HFF-Myc (cell line): ENCODE measurements at places on chromosomes 4 and X.

DNA sequence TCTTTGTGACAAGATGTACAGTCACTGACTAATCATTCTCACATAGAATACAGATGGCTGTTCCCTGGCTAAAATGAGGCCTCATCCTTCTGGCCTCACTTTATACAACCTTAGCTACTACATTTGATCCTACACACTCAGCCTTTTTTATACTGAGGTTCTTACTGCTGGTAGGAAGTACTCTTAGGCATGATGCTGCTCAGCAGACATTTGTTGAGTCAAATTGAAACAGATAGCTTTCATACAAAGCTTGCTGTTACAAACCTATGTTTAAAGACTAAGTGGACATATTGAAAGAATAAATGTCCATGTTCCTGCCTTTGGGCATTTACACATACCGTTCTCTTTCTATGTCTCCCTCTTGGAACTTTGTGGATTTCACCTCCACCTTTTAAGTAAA is 154.9 kb downstream of the NPFFR2 start:
- DNase-seq = no peak

DNA sequence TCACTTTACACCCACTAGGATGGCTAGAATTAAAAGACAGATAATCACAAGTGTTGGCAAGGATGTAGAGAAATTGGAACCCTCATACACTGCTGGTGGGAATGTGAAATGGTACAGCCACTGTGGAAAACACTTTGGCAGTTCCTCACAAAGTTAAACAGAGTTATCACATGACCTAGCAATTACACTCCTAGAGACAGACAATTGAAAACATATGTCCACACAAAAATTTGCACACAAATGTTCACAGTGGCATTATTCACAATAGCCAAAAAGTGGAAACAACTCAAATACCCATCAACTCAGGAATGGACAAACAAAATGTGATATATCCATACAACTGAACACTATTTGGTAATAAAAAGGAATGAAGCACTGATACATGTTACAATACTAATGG is 5.7 kb downstream of the ZNF280C start:
- peak; percentile 12 for DNase-seq

GRCh38 chr4:140027101-140027500 is 126.9 kb downstream of the MAML3 start:
- no peak for DNase-seq

DNA sequence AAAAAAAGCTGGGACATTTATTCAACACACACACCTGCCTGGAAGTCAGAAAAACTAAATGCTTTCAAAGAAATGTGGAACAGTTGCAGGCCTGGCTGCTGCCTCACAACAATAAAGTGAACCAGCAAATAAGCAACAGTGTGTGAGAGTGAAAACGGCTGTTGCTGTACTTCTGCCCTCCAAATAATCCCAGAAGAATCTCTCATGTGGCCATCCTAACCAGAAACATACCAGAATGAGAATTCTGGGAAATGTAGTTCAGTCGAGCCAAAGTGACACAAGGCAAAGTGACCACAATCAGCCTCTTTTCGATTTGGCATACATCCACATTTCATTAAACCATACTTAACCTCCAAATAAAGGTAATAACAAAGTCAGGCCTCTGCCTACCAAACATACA is 204.5 kb downstream of the SLC7A11 start:
- no peak for DNase-seq

- DNase-seq = no peak
Measured at GRCh38 chr4:6939761-6940743, 30.4 kb downstream of the TBC1D14 start.

DNA sequence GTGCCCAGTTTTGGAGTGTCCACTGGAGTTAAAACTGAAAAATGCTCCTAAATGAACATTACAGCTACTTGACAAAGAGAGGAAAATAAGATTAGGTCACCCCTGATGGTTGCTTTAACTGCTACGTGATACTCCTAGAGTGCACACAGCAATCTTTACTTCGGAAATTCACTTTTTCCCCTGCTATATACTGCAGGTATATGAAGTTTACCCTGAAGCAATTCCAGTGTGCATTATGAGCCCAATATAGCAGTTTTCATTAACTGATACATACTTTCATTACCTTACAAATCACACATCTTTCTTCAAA is 773 bp upstream of the ZNF827 start:
- DNase-seq = no peak

DNA sequence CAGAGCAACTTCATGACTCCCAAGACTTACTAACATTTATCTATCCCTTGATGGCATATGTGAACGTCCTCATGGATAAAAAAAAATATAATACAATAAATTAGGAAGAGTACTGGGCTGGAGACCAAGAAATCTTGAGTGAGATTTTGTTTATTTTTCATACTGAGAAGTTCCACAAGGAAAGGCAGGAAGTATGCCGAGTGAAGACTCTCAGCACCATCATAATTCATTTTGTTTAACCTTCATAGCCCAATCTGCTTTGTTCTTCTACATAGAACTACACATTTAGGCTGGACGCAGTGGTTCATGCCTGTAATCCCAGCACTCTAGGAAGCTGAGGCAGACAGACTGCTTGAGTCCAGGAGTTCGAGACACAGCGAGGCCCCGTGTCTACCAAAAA is 198.3 kb downstream of the NSUN7 start:
- no peak for DNase-seq

- DNase-seq = no peak
Measured at GRCh38 chrX:38081909-38082308, 75.6 kb downstream of the SYTL5 start.
